ENCODE measurements at places on chromosomes 2 and 18. TPM values are rescaled to one million over a fixed set of nuclear protein-coding genes. Genes with fewer than 3 reads are reported as not detected.

DNA sequence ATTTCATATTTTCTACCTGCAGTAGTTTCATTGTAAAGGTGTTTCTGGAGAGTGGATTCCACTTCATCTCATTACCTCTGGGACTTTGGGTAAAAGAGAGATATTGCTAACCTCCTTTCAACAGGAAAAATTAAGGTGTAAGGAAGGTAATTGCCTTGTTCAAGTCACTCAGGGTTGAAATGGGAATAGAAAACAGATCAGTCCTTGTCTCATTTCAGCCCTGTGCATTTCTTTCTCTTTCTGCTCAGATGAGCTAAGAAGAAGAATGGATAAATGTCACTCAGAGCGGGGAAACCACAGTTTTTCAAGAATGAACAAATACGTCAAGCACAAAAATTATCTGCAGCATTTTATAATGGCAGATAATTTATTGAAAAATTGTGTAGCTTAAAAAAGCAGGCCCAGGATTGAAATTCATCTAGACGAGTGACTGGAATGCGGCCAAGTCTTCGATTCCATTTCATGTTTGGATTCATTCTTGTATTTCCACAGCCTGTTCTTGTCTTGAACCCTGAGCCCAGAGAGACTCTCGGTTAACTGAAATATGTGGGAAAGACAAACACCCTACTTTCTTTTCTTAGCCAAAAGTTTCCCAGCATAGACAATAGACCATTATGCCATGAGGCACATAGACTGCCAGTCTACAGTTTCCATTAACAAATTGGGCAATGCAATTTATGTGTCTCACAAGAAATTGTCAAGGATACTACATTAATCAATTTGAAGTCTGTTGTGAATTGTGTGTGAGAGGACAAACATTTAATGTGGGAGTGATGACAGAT is 107.9 kb downstream of the POLE4 start:
- peak; percentile 32 for DNase-seq
- no peak overlapping the region for H3K4me3 ChIP-seq
- H3K36me3 ChIP-seq = no peaks in the 10 kb centered on the region
- no peak overlapping the region for H3K27ac ChIP-seq
- H3K4me1 ChIP-seq = no peaks in the 10 kb centered on the region

DNA sequence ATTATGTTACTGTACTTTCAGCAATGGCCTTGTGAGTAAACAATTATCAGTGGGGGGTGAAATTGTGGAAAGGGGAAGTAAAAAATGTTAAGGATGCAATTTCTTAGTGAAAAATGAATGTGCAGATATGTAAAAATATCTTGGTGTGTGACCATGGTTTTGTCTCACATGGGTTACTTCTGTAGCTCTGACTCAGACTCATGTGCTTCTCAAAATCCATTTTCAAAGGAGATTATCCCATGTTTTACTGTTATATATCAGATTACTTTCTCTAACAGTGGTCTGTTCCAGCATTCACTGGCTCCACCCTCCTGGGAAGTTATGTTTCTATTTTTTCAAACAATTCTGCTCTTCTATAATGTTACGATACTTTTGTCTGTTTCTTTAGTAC is 298.2 kb upstream of the COL3A1 start:
- H3K27me3 ChIP-seq = no peaks in the 10 kb centered on the region
- H3K4me3 ChIP-seq = no peak overlapping the region
- H3K27ac ChIP-seq = no peak overlapping the region
- H3K4me1 ChIP-seq = no peaks in the 10 kb centered on the region
- DNase-seq = no peak
- H3K36me3 ChIP-seq = no peaks in the 10 kb centered on the region

DNA sequence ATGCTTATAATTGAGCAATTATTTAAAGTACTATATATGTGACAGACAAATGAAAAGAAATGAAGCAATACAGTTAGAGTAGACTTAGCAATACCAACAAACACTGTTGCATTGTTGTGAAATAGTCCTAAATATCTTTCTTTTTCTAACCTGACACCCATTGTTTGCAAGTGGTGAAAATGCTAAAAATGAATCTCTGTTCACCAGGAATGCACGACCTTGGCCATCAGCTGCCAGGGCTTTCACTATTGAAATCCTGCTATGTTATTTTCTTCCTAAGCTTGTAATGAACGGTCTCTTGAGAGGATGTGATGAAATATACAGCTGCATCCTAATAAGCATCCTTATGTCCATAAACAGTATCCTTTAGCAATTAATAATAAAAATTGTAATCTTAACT is 136.2 kb upstream of the MGAT5 start:
- H3K27ac ChIP-seq = no peak overlapping the region
- no peak for DNase-seq
- no peaks in the 10 kb centered on the region for H3K36me3 ChIP-seq
- H3K27me3 ChIP-seq = no peaks in the 10 kb centered on the region
- no peak overlapping the region for H3K4me3 ChIP-seq

The ONECUT2 gene
- total RNA-seq = 4.5 TPM

GRCh38 chr2:239299218-239299939 is 101.4 kb downstream of the HDAC4 start:
- no peaks in the 10 kb centered on the region for H3K27me3 ChIP-seq
- DNase-seq = no peak
- peaks cover 78% of the 10 kb centered on the region for H3K4me1 ChIP-seq
- no peak overlapping the region for H3K4me3 ChIP-seq
- H3K27ac ChIP-seq = peak overlapping the region; percentile 33
- H3K36me3 ChIP-seq = peaks cover 21% of the 10 kb centered on the region

DNA sequence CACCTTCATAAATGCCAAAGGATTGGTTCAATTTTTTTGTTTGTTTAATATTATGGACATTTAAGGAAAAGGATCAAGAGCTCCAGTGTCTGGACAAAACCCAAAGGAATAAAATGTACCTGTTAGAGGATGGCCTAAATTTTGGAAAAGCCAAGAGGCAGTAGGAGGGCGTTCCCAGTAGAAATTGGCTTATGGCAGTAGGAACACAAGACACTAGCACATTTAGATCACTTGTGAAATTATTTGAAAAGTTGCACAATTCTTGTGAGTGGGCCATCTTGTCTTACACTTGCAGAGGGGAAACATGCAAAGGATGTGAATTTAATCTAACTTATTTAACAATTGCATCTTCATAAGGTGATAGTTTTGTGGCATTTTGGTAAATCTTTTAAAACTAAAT is 3.2 kb downstream of the BZW1 start:
- H3K27me3 ChIP-seq = no peaks in the 10 kb centered on the region
- DNase-seq = no peak
- H3K36me3 ChIP-seq = peaks cover 15% of the 10 kb centered on the region
- H3K4me1 ChIP-seq = peaks cover 6% of the 10 kb centered on the region
- H3K27ac ChIP-seq = no peak overlapping the region
- no peak overlapping the region for H3K4me3 ChIP-seq

The IL1RL1 gene
- total RNA-seq = 1.1 TPM

GRCh38 chr18:53322163-53322562 is 902.3 kb downstream of the MBD2 start:
- no peaks in the 10 kb centered on the region for H3K4me1 ChIP-seq
- no peak for DNase-seq
- no peaks in the 10 kb centered on the region for H3K27me3 ChIP-seq
- H3K36me3 ChIP-seq = no peaks in the 10 kb centered on the region
- H3K27ac ChIP-seq = no peak overlapping the region
- H3K4me3 ChIP-seq = no peak overlapping the region

The GCKR gene
- 0.77 TPM for total RNA-seq

DNA sequence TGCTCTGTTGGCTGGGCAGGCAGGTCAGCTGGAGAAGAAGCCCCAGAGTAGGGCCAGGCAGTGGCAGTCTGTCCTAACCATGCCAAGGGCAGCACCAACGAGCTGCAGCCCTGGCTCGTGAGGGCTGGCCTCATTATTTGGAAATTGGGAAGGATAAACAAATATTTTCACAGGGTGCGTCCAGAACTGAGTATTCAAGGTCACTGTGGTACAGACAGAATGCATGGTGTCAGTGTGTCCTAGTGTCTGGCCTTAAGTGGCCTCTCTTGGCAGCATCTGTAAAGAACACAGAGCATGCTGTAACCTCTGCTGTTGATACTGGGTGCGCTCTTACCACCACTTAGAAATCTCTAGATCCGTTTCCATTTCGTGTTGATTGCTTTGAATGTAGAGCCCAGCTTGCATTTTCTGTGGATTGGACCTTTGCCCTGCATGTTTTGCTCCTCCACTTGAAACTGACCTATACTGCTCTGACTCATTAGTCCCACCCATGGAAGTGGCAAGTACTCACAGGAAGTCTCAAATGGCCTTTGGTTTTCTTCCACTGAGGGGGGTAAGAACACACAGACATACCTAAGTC is 88.2 kb downstream of the GREB1L start:
- no peaks in the 10 kb centered on the region for H3K36me3 ChIP-seq
- DNase-seq = peak; percentile 6
- peaks cover 3% of the 10 kb centered on the region for H3K4me1 ChIP-seq
- H3K27ac ChIP-seq = no peak overlapping the region
- H3K27me3 ChIP-seq = no peaks in the 10 kb centered on the region
- H3K4me3 ChIP-seq = no peak overlapping the region

DNA sequence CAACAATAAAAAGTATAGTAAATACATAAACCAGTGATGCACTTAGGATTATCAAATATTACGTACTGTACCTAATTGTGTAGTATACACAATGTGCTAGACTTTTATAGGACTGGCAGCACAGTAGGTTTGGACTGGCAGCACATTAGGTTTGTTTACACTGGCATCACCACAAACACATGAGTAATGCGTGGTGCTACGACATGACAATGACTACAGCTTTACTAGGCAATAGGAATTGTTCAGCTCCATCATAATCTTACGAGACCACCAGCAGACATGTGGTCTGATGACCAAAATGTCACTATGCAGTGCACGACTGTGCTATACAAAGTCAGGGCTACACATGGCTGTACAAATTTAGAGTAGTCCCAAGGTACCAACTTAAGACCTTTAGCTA is 2.3 kb downstream of the MBOAT2 start:
- H3K4me3 ChIP-seq = no peak overlapping the region
- H3K36me3 ChIP-seq = peaks cover 2% of the 10 kb centered on the region
- no peak for DNase-seq

All from spinal cord (tissue), 10 donors.